CD8-positive, alpha-beta T cell (primary cell): ENCODE measurements at places on chromosomes 13 and 19. TPM values are rescaled to one million over a fixed set of nuclear protein-coding genes. Genes with fewer than 3 reads are reported as not detected.

Gene TMEM272
- 1.1 TPM for total RNA-seq

Gene CERS1
- not detected for total RNA-seq

Gene ZFP36
- total RNA-seq = 1,672 TPM

Gene SELENOV
- not detected for total RNA-seq

Gene TEX29
- total RNA-seq = not detected

Gene KLK1
- total RNA-seq = not detected

Gene ATP8A2
- total RNA-seq = 0.41 TPM

Gene RFPL4A
- total RNA-seq = not detected

Gene ATP1A3
- 12.3 TPM for total RNA-seq

Gene TNNT1
- not detected for total RNA-seq

Gene PRR19
- 0.19 TPM for total RNA-seq

Gene EBI3
- total RNA-seq = not detected

Gene OR10H3
- not detected for total RNA-seq

Gene KLK14
- total RNA-seq = not detected

Gene SERTAD1
- 38.7 TPM for total RNA-seq
